ENCODE measurements at places on chromosomes 12 and 14.

- no peak for DNase-seq
Measured at GRCh38 chr12:62654326-62655241, 188.0 kb downstream of the MON2 start.

- DNase-seq = no peak
Measured at GRCh38 chr14:39264558-39264957, 30.8 kb downstream of the MIA2 start.

DNA sequence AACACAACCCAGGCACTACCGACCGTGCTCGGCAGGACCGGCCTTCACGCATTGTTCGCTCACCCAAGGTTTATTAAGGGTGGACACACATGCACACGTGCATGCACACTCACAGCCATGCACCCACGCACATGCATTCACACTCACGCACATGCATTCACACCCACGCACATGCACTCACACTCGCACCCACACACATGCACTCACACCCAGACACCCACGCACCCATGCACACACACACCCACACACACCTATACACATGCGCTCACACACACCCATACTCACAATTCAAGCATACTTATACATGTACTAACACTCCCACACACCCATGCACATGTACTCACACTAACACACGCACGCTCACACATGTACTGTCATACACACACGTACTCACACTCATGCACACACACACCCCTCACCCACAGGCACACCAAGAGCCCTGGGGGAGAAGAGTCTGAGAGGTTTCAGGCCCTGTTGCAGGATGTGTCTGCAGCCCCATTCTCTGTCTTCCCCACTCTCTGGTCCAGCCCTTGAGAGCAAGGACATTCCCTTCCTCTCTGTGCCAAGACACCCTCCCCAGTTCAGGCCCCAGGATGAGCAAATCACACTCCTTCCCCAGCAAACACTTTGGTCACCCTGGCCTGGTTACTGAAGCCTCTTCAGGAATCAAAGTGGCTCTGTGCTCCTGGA lies 49.4 kb upstream of the BCL11B start:
- no peak for DNase-seq

DNA sequence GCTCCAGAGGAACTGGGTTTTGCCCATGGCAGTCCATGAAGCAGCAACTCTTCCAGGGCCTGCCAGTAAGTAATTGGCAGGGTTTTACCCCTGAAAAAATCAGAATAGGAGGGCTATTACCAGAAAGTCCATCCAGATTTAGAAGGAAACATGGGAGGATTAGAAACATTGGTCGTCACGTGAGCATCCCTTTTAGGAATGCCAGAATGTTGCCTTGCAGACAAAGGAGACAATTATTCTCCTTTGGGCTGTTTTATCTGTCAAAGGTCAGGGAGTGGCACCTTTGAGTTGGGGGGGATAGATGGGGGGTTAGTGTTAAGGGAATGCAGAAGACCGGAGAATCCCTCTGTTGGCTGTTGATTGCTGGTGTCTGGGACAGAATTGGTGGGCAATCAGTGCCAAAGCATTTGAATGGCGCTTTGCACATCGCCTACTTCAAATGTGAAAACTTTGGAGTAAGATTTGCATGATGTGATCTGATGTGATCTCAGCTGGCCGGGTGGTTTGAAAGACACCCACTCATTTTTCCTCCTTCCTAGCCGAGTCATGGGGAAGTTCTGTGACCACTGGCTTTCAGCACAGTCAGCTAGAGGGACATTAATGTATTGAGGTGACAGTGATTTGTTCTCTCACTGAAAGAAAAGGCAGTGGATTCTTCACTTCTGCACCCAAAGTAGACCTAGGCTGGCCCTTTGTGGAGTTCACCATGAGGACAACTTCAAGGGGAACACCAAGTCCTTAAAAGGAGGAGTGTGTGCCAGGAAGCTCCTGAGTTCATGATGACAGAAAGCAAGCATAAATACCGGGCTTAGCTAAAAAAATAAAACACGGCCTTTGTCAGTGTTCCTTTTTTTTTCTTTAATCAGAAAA lies 31.4 kb downstream of the FLVCR2 start:
- no peak for DNase-seq

DNA sequence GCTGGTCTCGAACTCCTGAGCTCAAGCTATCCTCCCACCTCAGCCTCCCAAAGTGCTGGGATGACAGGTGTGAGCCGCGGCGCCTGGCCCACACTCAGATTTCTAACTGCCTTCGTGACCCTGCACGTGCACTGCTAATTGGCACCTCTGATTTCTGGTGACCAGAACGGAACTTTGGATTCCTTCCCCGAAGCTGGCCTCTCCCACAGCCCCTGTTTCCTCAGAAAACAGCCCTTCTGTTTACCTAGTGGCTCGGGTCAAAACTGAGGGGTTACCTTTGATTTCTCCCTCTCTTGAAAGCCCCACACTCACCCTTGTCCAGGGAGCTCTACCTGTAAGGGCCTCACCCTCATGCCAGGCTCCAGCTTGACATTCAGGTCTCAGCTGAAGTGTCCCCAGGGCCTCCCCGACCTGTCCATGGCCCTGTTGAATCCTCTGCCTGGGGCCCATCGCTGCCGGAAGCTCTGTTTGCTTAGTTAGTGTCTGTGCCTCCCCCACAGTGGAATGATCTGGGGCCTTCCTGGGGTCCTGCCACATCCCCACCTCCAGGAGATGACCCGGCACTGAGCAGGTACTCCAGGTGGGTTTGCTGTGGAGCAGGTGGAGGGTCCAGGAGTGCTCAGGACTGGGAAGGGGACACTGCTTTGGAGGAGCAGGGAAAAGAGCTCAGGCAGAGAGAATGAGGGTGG lies 24.4 kb upstream of the FAM181A start:
- DNase-seq = no peak

- no peak for DNase-seq
Measured at GRCh38 chr12:71642264-71642663, 21.4 kb downstream of the ZFC3H1 start.

DNA sequence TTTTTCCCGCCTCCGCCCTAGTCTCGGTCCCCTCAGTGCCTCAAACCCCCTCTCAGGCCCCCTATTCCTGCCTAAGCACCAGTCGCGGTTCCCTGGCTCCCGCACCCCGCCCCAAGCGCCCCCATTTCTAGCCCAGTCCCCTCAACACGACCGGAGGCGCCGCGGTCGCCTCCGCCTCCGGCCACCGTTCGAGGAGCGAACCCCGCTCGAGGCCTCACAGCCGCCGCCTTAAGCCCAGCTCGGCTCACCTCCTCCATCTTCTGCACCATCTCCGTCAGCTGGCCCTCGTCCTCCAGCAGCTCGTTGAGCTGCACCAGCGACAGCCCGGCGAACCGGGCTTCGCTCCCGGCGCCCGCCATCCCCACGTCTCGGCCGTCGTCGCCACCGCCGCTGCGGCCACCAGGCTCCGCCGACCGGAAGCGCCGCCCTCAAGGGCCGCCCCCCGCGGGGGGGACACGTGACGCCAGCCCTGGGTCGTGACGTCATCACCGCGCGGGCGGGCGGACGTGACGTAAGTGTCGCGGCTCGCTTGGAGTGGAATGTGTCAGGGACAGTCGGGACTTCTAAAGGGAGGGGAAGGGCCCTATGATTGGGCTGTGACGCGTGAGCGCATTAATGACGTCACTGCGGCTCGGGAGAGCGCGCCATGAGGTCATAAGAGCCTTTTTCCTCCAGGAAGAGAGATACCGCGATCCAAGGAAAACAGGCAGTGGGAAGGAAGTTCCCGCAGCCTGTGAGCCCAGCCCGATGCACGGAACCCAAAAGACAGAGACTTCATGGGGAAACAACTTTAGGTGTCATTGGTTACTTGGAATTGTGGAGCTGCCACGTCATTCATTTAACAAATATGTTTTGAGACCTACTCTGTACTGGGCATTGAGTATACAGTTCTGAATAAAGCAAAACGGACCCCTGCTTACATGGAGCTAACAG lies at the start of gene VPS37B:
TSS of gene VPS37B (minus strand) at position 421 of the 933 bp plus-strand sequence. CDS start at position 359, 62 bp downstream.
- DNase-seq = peak; percentile 91

Measured in right lung (tissue), 10 donors.